CD4-positive, alpha-beta T cell treated with Interleukin-6 at 100 ng/mL for 8 hours (primary cell): ENCODE measurements at places on chromosomes 5 and 9.

DNA sequence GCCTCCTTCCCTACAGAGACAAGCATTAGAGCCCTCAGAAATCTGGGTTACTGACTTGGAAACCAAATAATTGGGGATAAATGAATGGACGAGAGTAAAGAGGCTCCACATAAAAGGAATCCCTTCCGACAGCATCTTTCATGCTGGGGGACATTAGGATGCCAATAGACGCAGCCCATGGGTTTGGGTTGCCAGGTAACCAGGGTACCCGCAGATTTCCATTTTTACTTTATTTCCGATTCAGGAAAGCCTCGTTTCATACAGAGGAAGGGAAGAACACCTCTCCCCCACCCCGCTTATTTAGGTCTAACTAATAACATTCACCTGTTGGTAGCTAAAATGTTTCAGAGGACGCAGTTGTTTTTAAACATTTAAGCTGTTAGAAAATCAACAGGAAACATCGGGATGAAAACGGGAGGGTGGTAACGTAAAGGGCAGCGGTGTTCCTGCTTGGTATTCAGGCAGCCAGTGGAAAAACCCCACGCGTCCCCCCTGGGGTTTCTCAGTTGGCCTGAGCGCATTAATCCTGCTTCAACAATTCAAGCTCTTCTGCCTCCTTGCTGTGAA is 179.5 kb downstream of the YTHDC2 start:
- DNase-seq: no peak

- DNase-seq: no peak
Observed at GRCh38 chr9:114849450-114849849, 43.6 kb upstream of the TNFSF15 start.

DNA sequence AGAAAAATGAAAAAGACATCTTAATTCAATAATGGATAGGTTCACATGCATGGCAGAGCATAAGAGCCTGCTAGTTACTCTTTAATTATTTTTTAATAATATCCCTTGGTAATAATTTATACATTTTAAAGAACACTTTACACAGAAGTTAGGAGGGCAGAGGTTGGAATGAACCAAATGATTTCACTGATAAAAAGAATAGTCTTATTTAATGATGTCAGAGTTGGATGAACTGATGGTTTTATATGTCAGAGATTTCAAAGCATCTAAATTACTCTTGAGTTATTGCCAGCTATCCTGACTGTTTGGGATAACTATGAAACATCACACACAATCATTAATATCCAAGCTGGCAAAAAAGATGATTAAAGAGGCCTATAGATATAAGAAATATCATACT is 244.8 kb downstream of the CSNK1G3 start:
- DNase-seq: no peak

- no peak for DNase-seq
Observed at GRCh38 chr9:112789891-112790774, 39.6 kb downstream of the SNX30 start.

DNA sequence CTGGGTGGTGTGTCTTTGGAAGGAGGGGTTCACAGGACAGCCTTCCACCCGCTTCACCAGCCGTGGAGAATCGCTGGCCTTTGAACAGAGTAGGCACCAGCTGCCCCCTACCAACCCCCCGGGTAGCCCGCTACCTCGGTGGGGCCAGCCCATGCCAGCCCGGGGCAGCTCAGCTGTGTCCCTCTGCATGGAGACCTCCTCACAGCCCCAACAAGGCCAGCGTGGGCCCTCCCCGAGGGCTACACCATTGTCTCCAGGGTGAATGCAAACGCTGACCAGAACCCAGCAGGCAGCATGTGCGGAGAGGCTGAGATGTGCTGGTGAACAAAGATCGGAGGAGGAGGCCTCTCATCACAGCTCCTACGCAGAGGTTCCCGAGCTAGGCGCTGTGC is 51.9 kb downstream of the LMX1B start:
- no peak for DNase-seq

DNA sequence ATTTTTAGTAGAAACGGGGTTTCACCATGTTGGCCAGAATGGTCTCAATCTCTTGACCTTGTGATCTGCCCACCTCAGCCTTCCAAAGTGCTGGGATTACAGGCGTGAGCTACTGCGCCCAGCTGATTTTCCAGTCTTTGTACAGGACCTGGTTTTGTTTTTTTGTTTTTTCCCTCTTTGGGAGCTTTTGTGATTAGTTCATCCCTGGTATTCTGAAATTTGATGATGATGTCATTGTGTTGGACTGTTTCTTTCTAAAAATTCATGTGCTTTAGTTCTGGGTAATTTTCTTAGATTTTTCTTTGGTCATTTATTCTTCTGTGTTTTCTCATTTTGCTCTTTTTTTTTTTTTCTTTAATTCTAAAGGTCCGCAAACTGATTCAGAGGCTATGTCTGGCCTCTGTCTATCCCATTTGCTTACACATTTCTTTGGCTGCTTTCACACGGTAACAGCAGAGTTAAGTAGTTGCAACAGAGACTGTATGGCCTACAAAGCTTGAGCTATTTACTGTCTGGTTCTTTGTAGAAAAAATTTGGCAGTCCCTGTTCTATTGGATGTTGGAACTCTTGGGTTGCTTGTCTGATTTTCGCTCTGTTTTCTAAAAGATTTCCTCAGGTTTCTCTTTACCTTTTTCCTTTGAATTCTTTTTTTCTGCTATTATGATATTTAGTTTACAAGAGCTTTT is 24.8 kb downstream of the STX17 start:
- no peak for DNase-seq

DNA sequence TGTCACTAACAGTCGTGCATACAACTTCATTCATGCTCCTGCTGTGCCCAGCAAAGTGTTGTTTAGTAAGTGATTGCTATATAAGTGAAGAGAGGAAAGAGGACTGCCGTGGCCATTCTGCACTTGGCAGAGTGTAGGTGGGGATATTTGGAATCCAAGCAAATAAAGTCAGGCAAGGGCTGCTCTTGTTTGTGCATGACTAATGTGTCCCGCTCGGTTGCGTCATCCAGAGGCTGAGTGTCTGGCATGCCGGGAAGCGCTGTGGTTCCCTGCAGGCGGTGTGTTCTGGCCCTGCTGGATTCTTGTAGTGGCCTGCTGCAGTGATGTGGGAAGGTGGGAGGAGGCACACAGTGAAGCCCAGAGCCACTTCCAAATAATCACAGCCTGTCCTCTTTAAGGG is 136.9 kb upstream of the ANKH start:
- DNase-seq: no peak

- no peak for DNase-seq
Observed at GRCh38 chr5:121573721-121574382, 277.8 kb upstream of the FTMT start.

GRCh38 chr9:126128494-126129142 is 198.0 kb upstream of the MVB12B start:
- DNase-seq: no peak

DNA sequence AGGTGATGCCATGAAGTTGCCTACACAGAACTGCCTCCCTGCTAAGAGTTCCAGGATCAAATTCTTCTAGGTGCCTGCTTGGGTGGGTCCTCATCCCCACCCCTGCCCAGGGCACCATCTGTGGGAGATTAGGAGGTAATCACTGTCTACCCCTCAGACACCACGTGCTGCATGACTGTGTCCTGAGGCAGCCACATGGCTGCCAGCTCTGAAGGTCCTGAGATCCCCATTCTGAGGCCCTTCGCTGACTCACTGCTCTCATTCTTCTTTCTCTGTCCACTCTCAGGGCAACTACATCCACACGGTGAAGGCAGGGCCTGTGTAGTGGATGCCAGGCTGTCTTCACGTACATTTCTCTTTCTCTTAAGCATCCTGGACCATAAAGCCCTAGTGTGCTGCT is 222.9 kb upstream of the ANKRD55 start:
- no peak for DNase-seq

DNA sequence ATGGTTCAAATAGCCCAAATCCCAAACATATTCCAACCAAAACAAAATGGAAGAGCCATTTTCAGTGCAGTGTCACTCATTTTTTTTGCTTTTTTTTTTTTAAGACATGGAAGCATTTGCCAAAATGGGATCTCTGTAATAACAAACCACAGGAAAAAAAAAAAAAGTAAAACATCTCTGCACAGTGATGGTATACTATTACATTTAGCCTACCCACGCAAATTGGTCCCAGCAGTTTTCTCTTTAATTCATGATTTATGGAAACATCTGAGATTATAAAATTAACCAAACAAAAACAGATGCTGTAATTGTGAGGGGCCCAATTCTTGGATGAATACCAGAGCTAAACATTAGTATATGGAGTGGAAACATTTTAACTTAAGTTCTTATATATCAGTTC is 566.6 kb downstream of the ZNF608 start:
- DNase-seq: no peak

DNA sequence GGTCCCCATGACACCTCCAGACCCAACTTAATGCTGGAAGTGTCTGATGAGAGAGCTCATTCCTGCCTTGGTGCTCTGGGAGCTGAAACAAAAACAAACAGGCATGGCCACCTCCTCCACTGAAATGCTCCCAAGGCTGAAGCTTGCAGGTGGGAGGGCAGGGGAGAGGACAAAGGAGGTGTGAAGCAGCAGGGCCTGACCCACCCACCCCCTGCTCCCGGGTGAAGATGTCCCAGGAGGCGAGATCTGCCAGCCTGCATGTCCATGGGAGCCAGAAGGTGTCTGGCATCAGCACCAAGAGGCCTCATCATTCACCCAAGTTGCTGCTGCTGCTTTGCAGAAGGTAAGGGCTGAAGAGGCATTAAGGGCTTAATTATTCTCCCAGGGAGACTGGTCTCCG is 4.2 kb upstream of the CCIN start:
- DNase-seq: no peak

- DNase-seq: no peak
Observed at GRCh38 chr5:160369990-160370712, at the start of gene C1QTNF2. TSS of gene C1QTNF2 (minus strand) at chr5:160370626. CDS start at chr5:160355011, 15,615 bp downstream.

DNA sequence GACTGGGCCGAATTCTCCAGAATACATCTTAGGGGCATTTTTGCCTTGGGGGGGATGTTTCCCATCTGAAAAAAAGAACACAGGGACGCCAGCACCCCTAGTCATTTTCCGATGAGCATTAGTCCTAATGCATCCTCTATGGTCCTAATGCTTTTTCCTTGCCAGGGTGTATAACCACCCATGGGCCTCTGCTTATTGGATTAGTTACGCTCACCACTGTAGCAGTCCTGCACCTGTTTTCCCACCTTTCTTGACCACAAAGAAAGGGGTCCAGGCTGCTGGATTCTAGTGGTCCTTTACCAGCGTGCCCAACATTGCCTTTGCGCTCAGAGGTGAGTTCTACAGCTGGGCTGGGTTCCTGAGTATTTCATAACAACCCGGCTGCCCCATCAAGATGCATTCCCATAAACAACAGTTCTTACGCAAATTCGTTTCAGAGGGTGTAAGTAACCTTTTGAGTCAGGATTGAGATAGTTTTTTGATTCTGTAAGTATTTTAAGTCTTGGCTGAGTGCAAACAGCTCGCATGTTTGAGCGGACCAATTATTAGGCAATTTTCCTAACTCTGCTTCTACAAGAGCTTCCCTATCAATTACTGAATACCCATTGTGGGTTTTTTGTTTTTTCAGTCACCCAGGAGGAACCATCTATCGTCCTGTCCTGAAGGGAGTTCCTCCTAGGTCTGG is 135.1 kb downstream of the DROSHA start:
- DNase-seq: no peak

DNA sequence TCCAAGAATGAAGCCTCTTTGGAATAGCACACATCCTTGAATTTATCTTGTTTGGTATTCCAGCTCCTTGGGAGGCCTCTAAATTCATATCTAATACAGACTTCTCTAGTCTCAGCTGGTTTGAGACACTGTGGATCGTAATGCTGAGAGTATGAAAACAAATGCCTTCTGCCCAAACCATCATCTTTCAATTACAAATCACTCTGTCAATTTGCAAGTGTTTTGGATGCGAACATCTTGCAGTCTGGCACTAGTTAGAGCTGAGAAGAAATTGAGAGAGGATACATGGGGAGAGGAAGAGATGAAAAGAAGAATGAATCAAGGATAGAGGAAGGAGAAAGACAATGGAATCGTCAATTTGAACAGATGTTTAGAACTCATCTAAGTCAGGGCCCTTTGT is 342.6 kb downstream of the ASTN2 start:
- no peak for DNase-seq

DNA sequence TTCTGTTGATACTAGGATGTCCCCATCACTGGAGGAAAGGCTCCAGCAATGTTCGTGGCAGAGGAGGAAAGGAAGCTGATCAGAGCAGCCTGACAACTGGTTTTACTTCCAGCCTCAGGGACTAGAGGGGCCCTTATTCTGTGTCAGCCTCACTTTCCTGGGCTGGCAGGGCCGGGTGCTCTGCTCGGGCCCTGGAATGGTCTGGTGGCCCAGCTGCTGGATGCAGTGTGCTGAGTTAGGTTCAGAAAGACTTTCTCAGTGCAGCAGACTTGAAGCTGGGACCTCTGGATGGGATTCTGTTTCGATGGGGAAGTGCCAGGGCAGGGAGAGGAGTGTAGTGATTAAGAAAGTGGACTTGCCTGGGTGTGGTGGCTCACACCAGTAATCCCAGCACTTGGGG is 81.0 kb downstream of the MACROH2A1 start:
- no peak for DNase-seq

- DNase-seq: no peak
Observed at GRCh38 chr9:27304521-27304920, 7.6 kb upstream of the EQTN start.
